ENCODE measurements at places on chromosomes 1 and 21.

GRCh38 chr1:6014130-6014999, 22.1 kb upstream of the NPHP4 start:
- DNase-seq, result no peak

- DNase-seq, result no peak
Measured at GRCh38 chr1:199163267-199163666, 524.4 kb downstream of the PTPRC start.

- peak; percentile 59 for DNase-seq
Measured at GRCh38 chr1:156583821-156584622, 4.5 kb downstream of the TTC24 start.

GRCh38 chr1:19044975-19045831, 88.7 kb upstream of the IFFO2 start:
- DNase-seq, result no peak

DNA sequence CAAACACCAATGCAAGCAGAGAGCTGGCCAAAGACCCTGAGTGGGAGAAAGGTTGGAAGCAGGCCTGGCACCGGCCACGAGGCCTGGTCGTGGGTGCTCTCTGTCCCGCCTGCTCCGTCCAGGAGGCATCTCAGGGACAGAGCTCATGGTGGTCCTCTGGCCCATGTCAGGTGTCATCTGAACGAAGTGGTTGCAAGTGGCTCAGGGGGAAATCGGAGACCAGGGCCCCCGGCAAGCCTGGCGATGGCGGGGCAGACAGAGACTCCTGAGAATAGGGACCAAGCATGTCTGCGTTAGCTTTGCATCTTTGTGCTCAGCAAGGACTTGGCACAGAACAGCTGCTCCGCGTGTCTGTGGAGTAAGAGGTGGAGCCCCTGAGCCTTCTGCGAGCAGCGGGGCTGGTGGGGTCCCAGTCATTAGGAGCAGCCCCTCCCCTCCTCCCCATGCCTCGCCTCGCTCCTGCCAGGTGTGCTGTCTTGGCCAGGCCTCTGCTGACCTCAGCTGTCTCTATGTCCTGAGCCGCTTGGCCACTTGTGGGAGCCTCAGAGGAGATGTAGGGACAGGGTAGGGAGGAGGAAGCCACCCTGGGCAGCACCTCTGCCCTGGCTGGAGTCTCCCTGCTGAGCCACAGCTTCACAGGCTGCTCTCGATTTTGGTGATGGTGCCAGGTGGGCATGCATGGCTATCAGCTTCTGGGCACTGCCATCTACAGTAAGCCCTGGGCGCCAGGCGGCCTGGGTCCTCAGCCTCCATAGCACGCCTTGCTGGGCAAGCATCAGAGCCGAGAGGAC, 362.9 kb upstream of the VAMP3 start:
- no peak for DNase-seq

DNA sequence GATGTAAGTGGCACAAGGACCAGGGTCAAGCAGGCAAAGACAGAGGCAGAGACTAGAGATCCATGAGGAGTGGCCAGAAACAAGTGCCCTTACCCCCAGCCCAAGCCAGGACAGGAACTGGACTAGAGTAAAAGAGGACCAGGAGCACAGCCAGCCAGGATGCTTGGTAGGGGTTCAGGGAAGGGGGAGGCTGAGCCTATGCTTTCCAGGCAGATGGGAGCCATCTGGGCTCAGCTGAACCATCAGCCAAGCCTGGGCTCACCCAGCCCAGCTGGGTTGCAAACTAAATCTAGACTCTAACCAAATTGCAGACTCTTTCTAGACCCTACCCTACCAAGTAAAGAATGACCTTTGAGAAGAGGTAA, 15.2 kb downstream of the PDZK1IP1 start:
- no peak for DNase-seq

GRCh38 chr1:108877348-108878159, 769 bp downstream of the GPSM2 start:
- DNase-seq, result no peak

- no peak for DNase-seq
Measured at GRCh38 chr1:3864884-3865283, 7.6 kb downstream of the DFFB start.

DNA sequence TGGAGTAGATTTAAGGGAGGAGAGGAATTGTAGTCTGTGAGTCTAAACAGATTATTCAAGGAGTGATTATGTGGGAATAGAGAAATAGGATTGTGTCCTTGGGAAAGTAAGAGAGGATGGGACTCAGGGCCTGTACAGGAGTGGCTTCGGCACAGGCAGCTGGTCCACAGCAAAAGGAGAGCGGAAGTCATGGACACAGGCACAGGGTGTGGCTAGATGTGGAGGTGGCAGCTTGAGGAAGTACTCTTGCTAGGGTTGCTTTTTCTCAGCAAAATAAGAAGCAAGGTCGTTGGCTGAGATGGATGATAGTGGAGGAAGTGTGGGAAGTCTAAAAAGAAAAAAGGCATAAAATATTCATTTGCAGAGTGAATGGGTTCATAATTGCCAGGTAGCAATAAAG, 18.5 kb upstream of the ZNF648 start:
- DNase-seq, result no peak

DNA sequence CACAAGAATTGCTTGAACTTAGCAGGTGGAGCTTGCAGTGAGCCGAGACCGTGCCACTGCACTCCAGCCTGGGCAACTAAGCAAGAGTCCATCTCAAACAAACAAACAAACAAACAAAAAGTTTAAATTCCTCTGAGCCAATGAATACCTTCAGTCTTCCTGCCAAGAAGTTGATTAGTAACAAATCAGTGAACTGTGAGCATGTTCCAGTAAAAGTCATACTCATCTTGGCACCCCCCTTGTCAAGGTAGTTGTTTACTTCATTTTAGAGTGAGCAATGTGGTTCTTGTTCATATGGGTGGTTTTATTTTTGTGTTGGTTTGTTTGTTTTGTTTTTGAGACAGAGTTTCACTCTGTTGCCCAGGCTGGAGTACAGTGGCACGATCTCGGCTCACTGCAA, 18.0 kb upstream of the SLC2A7 start:
- DNase-seq, result no peak

GRCh38 chr1:206419250-206419649, 51.0 kb upstream of the IKBKE start:
- no peak for DNase-seq

GRCh38 chr1:56975446-56975845, 9.6 kb upstream of the C8B start:
- no peak for DNase-seq

DNA sequence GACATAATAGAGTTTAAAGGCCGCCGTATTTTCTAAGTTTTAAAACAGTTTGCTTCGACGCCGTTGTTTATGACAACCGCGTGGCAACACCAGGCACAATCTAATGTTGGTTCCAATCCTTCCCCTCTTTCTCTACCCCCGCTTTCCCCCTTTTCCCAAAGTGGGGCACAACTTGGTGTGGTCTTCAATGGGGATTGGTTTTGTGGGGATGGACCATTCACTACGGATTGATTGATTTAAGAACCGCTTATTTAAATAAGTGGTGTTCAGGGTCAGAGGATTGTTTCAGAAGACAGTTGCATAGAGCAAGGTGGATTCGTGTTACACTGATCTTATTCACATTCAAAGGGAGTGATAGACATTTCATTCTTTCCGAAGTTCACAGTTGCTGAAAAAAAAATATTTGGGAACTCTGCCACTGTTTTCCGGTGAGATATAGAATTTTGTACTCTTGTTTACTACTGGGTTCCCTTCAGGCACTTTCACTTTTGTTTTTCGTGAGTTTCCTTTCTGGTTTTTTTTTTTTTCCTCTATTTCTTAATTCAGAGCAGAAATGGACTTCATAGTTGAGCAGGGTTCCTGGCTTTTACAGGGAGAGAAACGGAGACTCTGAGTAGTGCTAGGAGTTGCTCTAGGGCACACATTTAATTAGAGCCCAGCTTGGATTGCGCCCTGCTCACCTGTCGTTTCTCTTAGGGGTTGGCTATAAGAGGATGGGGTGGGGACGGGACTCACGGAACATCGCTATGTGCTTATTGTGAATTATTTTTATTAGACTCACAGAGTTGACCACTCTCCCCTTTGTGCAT, 79.6 kb upstream of the AK4 start:
- no peak for DNase-seq

- DNase-seq, result no peak
Measured at GRCh38 chr1:103859721-103860120, 110.0 kb downstream of the AMY1C start.

GRCh38 chr1:200634261-200635122, 13.9 kb upstream of the KIF14 start:
- DNase-seq, result no peak

DNA sequence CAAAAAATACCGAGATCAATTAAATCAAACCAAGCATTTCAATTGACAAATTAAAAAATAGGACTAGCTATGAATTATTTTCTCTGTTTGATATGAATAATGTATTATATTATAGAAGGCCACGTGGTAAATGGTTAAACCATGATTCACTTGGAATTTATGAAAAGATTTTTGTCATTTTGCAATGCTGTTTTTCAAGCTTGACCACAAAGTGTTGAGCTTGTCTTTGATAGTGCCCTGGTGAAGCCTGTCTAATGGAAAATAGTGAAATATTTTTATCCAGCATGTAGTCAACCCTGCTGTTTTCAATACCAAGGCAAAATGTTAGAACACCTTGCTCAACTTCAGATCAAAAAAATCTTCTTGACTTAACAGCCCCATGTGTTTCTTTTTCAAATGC, 288.0 kb upstream of the PRMT6 start:
- no peak for DNase-seq

DNA sequence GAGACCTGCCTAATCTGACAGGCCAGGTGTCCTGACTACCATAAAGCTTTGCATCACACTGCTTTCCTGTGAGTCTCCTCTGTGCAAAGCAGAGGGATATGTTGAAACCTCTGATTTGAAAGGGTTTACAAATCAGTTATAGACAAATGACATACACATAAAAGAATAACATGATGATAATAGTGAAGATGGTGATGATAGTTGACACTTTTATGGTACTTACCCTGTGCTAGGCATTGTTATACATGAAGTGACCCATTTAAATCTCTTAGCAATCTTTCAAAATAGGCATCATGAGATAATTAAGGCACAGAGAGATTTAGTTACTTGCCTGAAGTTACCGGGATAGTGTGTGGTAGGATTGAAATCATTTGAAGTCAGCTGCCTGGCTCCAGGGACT, 34.1 kb upstream of the PKN2 start:
- DNase-seq, result no peak

DNA sequence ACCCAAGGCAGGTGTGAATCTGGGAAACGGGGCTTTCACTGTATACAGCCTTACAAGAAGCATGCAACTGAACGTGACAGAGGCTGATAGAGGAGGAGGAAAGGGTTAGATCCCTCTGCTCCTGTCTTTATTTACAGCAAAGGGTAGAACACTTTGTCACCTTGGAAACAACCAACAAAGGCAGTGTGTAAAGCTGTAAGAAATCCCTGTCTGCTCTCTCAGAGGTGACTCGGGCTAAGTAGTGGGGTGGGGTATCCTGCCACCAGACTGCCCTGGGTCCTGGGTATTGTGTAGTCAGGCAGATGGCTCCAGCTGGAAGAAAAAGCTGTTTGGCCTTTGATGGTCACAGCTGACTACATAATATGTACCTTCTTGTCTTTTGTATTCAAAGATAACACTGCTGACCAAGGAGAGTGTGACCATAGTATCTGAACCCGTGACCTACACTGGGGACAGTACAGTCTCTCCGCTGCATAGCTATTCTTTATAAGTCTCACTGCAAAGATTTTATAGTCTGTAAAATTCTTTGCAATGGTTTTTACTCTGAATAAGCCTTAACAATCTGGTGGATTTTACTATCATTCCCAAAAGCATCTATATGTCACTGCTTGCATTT, 22.1 kb upstream of the POU2F1 start:
- no peak for DNase-seq

DNA sequence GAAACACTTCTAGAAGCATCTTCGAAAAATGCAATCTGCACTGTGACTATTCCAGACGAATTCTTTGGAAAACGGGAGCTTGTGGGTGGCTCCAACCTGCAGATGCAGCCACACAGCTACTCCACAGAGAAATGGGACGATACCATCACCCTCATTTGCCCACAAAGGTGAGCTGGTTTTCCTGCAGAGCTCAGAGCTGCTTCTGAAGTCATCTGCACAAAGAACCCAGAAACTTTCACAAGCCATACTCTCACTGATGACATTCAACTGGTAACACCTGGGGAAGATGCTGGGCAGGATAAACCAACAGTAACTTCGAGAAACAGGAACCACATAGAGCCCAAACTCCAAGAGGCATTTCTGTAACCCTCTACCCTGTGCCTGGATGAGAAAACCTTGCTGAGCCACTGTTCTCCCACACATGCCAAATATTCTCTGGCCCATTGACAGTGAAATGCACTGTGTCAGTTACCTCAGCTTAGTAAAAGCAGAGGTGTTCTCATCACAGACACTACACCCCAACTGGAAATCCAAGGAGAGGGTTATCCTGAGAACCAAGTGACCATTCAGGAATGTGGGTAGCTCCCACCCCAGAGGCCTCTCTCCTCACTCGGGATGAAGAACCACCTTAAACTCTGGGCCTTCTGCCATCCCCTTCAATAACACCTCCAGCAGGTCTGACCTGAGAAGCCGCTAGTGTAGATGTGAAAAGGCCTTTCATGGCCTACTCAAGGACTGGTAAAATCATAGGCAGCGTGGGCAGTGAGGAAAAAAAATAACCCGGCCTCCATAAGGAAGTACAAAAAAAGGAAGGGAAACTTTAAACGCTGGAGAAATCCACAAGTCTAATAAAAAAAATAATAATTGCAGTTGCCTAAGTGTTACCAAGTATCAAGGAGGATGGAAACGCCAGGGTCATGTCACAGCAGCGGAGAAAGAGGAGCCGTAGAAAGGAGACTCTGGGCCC, 56.7 kb downstream of the HSF2BP start:
- DNase-seq, result no peak

DNA sequence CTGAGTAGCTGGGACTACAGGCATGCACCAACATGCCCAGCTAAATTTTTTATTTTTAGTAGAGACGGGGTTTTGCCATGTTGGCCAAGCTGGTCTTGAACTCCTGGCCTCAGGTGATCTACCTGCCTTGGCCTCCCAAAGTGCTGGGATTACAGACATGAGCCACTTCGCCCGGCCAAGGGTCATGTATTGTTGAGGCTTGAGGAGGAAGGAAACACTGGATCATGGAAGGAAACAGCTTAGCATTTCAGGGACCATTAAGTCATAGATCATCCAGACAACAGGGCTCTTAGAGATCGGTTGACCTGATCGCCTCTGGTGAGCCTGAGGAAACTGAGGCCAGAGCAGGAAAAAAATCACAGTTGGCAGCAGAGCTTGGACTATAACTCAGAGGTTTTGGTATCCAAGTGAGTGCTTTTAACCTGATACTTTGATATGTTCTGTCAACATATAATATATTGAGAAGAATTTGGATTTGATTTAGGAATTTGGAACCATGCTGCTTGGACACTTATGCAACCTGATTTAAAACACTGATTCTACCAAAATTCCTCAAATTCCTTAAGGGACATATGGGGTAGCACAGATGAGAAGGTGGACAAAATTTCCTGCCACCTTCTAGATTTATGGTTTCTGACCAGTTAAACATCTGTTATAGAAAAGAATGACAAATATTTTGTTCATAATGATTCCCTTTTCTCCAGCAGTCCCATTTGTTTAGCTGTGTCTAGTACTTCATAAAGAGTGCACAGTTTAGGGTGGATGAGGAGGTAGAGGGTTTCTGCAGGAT, 13.1 kb upstream of the BMP8A start:
- DNase-seq, result no peak
